Lung (tissue), 17 donors: ENCODE measurements at places on chromosomes 7 and 10. TPM values are rescaled to one million over a fixed set of nuclear protein-coding genes. Genes with fewer than 3 reads are reported as not detected.

GRCh38 chr10:54708021-54708420 is 93.0 kb downstream of the PCDH15 start:
- DNase-seq: peak; percentile 57
- no peaks in the 10 kb centered on the region for H3K27me3 ChIP-seq
- no peaks in the 10 kb centered on the region for H3K36me3 ChIP-seq

GRCh38 chr10:116221053-116221452 is 52.0 kb downstream of the GFRA1 start:
- no peaks in the 10 kb centered on the region for H3K4me1 ChIP-seq
- no peaks in the 10 kb centered on the region for H3K27me3 ChIP-seq
- no peaks in the 10 kb centered on the region for H3K36me3 ChIP-seq
- DNase-seq: no peak
- no peak overlapping the region for H3K4me3 ChIP-seq

GRCh38 chr7:150323682-150324372 is 482 bp upstream of the ACTR3C start:
- H3K27me3 ChIP-seq: no peaks in the 10 kb centered on the region
- peak overlapping the region; percentile 86 for H3K27ac ChIP-seq
- peak; percentile 60 for DNase-seq
- peaks cover 11% of the 10 kb centered on the region for H3K36me3 ChIP-seq

DNA sequence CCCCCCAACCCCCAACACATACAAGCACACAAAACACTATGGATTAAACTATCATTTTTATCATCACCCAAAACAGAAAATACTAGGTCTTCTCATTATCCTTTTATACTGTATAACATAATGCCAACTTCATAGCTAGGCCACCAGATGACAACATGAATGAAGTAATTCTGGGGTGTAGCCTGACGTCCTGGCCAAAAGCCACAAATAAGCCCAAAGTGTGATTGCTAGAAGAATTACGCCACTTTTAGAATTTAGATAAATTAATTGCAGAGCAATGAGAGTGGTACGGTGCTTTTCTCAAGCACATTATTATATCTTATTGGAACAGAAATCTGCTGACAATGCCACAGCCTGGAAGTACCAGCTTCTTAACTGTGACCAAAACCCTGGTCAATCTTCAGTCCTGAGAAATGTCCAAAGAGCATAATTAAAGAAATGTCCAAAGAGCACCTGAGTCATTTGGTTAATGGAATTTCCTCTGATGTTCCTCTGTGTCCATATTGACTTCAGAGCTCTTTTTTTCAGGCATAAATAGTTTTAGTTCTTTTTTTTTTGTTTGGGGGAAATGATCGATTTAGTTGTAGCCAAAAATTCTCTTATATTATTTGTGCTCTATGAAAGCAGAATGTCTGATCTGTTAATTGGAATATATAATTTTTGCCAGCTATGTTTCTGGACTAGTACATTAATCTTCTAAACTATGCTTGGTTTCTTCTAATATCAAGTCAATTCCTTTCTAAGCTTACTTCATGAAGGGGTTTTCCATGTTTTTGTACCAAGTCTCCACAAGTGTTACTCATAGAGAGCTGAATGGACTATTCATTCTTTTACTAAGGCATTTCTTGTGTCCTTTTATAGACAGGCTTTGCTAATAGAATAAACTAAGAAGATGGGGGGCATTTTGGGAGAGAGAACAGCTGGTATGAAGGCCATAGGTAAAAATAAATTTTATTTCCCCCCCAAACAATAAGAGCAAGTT is 233.4 kb upstream of the SLC26A5 start:
- no peak overlapping the region for H3K27ac ChIP-seq
- H3K27me3 ChIP-seq: no peaks in the 10 kb centered on the region
- H3K4me3 ChIP-seq: no peak overlapping the region
- no peak for DNase-seq
- H3K36me3 ChIP-seq: no peaks in the 10 kb centered on the region

DNA sequence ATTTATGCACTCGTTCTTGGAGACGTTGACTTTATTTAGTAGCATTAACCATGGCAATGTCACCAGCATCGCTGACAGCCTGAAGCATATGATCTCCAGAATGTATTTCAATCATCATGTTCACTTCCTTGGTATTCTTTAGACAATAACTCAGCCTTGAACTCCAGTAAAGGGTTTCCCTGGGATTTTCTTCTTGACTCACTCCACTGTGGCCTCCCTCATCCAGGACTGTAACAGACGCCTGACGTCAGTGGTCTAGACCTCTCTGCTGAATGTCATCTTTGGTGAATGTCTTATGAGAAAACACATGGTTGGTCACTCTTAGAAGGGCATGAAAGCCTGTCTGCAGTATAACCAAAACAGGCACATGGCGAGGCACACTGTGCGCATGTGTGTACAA is 64.4 kb downstream of the EGFR start:
- H3K4me3 ChIP-seq: no peak overlapping the region
- no peak overlapping the region for H3K27ac ChIP-seq
- DNase-seq: no peak
- H3K36me3 ChIP-seq: peaks cover 9% of the 10 kb centered on the region
- peaks cover 34% of the 10 kb centered on the region for H3K4me1 ChIP-seq

DNA sequence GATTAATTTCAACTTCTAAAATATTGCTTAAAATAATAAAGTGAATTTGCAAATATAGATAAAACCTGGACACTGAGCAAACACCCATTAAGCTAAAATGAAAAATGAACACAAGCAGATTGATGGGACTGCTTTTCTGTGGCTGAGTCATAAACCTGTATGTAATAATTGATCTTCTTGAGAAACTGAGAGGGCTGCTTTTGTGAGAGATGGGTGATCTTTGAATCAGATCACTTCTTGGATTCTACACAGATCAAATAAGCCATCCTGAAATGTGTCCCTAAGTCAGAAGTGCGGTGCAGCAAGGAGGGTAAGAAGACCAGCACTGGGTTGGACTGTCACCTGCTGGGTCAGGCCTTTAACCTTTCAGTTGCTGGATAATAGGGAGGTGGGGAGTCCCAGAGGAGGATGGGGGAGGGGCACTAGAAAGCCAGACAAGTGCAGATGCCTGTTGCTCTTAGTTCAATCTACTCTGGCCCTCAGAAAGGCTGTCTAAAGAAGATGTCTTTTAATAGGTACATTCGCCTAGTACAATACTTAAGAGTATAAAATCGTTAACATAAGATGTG is 178.2 kb upstream of the NAMPT start:
- no peak for DNase-seq
- no peak overlapping the region for H3K27ac ChIP-seq
- H3K36me3 ChIP-seq: no peaks in the 10 kb centered on the region
- no peaks in the 10 kb centered on the region for H3K27me3 ChIP-seq

GRCh38 chr7:69612981-69613380 is 14.7 kb downstream of the AUTS2 start:
- H3K27ac ChIP-seq: no peak overlapping the region
- H3K36me3 ChIP-seq: no peaks in the 10 kb centered on the region
- H3K4me1 ChIP-seq: peaks cover 22% of the 10 kb centered on the region
- no peaks in the 10 kb centered on the region for H3K27me3 ChIP-seq
- H3K4me3 ChIP-seq: no peak overlapping the region
- DNase-seq: no peak

- no peaks in the 10 kb centered on the region for H3K36me3 ChIP-seq
- H3K27me3 ChIP-seq: no peaks in the 10 kb centered on the region
- DNase-seq: no peak
- H3K27ac ChIP-seq: no peak overlapping the region
These were observed 86.5 kb upstream of the GPR26 start for GRCh38 chr10:123579675-123580074.

DNA sequence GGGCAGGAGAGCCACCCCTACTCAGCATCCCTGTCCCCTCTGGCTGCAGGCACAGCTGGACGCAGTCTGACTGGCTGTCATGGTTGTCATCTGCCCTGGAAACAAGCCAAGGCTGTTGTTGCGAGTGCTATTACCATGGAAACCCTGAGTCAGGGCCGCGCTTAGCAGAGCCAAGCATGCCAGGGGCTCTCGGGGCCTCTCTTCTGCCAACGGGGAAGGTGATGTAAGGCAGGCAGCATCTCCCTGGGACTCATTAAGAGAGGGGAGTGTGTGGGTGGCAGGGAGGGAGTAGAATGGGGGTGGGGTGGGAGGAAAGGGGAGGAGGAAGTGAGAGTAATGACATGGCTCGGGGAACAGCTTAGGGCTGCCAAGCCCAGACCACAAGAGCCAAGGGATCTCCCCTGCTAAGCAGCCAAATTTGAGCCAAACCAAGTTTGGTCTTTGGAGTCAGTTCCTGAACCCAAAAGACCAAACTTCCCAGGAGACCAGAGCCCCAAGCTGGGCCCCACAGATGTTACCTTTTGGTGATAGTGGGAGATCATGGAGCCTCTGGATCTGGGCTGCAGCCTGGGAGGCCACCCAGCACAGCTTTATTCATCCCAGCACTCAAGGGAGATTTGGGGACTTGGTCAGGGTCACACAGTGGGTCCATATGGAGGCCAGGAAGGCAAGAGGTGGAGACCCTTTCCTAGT is 67.6 kb downstream of the TMEM130 start:
- peak; percentile 78 for DNase-seq
- H3K4me3 ChIP-seq: no peak overlapping the region
- no peaks in the 10 kb centered on the region for H3K27me3 ChIP-seq
- H3K36me3 ChIP-seq: no peaks in the 10 kb centered on the region

- H3K4me1 ChIP-seq: peaks cover 4% of the 10 kb centered on the region
- H3K27ac ChIP-seq: no peak overlapping the region
- no peak overlapping the region for H3K4me3 ChIP-seq
- peak; percentile 19 for DNase-seq
- H3K36me3 ChIP-seq: no peaks in the 10 kb centered on the region
These were observed 46.4 kb upstream of the PARD3 start for GRCh38 chr10:34861293-34862021.

- no peaks in the 10 kb centered on the region for H3K27me3 ChIP-seq
- DNase-seq: no peak
- no peak overlapping the region for H3K4me3 ChIP-seq
- no peak overlapping the region for H3K27ac ChIP-seq
- no peaks in the 10 kb centered on the region for H3K36me3 ChIP-seq
These were observed 609.7 kb downstream of the PTPRN2 start for GRCh38 chr7:157977717-157978496.

- no peaks in the 10 kb centered on the region for H3K4me1 ChIP-seq
- H3K27me3 ChIP-seq: no peaks in the 10 kb centered on the region
- DNase-seq: no peak
- H3K36me3 ChIP-seq: no peaks in the 10 kb centered on the region
These were observed 49.6 kb downstream of the PDE1C start for GRCh38 chr7:32020551-32021159.

DNA sequence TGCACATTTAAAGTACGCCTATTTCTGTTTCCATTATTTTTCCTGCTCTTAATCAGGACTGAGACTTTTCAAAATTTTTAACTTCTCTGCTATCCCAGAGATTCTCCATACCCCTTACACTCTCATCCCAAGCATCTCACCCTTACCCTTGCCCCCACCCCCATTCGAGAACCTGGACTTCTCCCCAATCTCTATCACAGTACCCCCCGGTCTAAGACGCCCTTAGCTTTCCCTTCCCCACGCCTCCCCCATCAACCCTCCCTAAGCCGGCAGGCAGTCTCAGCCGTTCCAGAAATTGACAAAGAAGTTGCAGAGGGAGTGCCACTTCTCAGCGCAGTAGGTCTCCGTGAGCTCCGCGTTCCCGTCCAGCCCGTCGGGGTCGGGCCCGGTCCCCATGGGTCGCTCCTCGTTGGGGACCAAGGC is 1.4 kb downstream of the FGFBP3 start:
- H3K27me3 ChIP-seq: no peaks in the 10 kb centered on the region
- peak overlapping the region; percentile 59 for H3K27ac ChIP-seq
- peak overlapping the region; percentile 92 for H3K4me3 ChIP-seq

GRCh38 chr7:105972276-105972675 is 9.2 kb downstream of the CDHR3 start:
- DNase-seq: no peak
- no peak overlapping the region for H3K4me3 ChIP-seq
- H3K36me3 ChIP-seq: no peaks in the 10 kb centered on the region
- H3K4me1 ChIP-seq: no peaks in the 10 kb centered on the region

GRCh38 chr10:97723001-97723400 is 9.5 kb downstream of the MARVELD1 start:
- H3K27me3 ChIP-seq: no peaks in the 10 kb centered on the region
- DNase-seq: no peak
- no peaks in the 10 kb centered on the region for H3K36me3 ChIP-seq
- no peaks in the 10 kb centered on the region for H3K4me1 ChIP-seq

DNA sequence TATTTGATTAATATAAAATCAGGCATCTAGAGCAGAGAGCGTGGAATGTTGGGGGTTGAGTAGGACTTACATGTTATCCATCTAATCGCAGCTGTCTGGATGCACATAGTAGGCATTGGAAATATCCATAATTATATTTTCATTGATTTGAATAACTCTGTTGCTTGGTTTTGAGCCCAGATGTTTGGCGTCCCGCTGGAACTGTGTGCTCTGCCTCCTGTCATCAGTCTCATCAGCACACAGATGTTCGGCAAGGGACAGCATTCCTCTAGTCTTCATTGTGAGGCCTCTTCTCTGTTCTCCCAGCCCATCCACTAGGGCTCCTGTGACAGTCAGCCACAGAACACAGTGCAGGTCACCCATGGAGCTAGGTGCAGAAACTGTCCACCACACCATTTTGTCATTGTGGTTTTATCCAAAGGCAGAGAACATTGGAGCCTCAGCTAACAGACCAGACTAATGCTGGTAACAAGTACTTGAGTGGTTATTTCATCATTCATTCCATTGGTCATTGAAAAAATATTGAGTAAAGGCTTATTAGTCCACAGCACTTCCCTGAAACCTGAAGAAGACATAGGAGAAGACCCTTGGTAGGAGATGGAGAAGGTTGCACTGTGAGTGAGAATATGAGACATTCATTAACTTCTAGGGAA is 927.4 kb downstream of the LRMDA start:
- H3K4me3 ChIP-seq: no peak overlapping the region
- H3K36me3 ChIP-seq: no peaks in the 10 kb centered on the region
- no peaks in the 10 kb centered on the region for H3K4me1 ChIP-seq

GRCh38 chr10:79316671-79317431 is 30.4 kb upstream of the PPIF start:
- peaks cover 3% of the 10 kb centered on the region for H3K4me1 ChIP-seq
- H3K36me3 ChIP-seq: peaks cover 22% of the 10 kb centered on the region
- no peak overlapping the region for H3K4me3 ChIP-seq
- no peak overlapping the region for H3K27ac ChIP-seq
- H3K27me3 ChIP-seq: no peaks in the 10 kb centered on the region

Gene SPDYE2
- polyA plus RNA-seq: not detected

Gene PPA1
- 251 TPM for polyA plus RNA-seq

Gene SPDYE2B
- polyA plus RNA-seq: not detected

Gene ZP3
- polyA plus RNA-seq: 1.6 TPM

Gene RAMP3
- 116 TPM for polyA plus RNA-seq

Gene NANOS1
- 1.4 TPM for polyA plus RNA-seq

Gene RHOBTB1
- 4.8 TPM for polyA plus RNA-seq

Gene BTRC
- 4.7 TPM for polyA plus RNA-seq

Gene ZNF862
- polyA plus RNA-seq: 5.9 TPM

Gene KCNMA1
- 3.8 TPM for polyA plus RNA-seq

Gene ADCY1
- polyA plus RNA-seq: 0.14 TPM

Gene ACTL6B
- not detected for polyA plus RNA-seq

Gene CCDC3
- polyA plus RNA-seq: 21.5 TPM

Gene FGFR2
- 19.1 TPM for polyA plus RNA-seq
